ENCODE measurements at places on chromosomes 4 and X.

DNA sequence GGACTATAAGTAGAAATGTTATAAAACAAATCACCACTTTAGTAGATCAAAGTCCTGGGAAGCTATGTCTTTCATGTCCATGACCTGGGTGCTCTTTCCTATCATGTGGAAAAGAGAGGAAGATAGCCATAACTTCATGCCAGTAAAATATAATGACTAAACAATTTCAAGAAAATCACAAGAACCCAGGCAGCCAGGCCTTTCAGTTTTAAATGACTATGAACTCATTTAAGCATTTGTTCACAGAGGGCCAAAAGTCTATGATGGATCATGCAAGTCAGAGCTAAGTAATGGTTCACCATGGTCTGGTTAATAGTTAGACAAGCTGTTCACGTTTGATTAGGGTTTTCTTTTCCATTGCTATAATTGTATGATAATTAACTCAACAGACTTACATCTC, 155.8 kb downstream of the PPARGC1A start:
- H3K4me1 ChIP-seq: no peaks in the 10 kb centered on the region
- no peaks in the 10 kb centered on the region for H3K36me3 ChIP-seq
- H3K4me3 ChIP-seq: no peak overlapping the region
- no peak overlapping the region for H3K27ac ChIP-seq

- no peak overlapping the region for H3K4me3 ChIP-seq
- no peaks in the 10 kb centered on the region for H3K27me3 ChIP-seq
- peaks cover 3% of the 10 kb centered on the region for H3K4me1 ChIP-seq
- DNase-seq: no peak
Measured at GRCh38 chr4:156643826-156644225, 327.8 kb downstream of the PDGFC start.

DNA sequence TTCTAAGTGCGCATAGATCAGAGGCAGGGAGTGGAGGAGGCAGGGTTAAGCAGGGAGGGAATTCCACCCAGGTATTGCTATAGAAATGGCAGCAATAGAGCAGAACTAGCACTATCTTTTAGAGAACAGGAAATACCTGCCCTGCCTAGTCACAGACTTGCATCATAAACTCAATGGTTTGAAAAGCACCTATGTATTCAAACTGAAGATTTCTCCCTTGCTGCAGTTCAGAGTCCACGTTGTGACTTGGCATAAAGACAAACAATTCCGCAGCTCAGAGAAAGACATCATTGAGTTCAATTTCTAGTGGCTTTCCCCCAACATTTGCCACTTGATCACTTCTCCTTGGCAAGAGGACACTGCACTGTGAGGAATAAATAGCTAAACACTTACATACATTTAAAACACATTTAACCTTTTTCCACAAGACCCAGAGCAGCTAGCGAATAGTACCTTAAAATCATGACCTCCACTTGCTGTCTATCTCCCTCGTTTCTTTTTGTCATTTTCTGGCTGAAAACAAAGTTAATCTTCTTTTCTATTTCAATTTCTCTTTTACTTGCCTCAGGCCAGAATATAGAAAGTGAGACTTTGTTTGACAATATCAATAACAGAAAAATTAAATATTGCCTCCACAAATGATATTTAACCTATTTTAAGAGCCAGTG, 42.4 kb downstream of the SLC7A11 start:
- H3K27ac ChIP-seq: no peak overlapping the region
- H3K36me3 ChIP-seq: peaks cover 12% of the 10 kb centered on the region
- peaks cover 4% of the 10 kb centered on the region for H3K4me1 ChIP-seq
- DNase-seq: peak; percentile 33
- no peaks in the 10 kb centered on the region for H3K27me3 ChIP-seq
- H3K4me3 ChIP-seq: no peak overlapping the region

- H3K4me3 ChIP-seq: no peak overlapping the region
- no peaks in the 10 kb centered on the region for H3K27me3 ChIP-seq
- H3K27ac ChIP-seq: no peak overlapping the region
- H3K4me1 ChIP-seq: peaks cover 5% of the 10 kb centered on the region
Measured at GRCh38 chrX:9606971-9607370, 142.1 kb downstream of the TBL1X start.

Measured in IMR-90 (cell line).